ENCODE measurements at places on chromosomes 5 and 9. TPM values are rescaled to one million over a fixed set of nuclear protein-coding genes. Genes with fewer than 3 reads are reported as not detected.

DNA sequence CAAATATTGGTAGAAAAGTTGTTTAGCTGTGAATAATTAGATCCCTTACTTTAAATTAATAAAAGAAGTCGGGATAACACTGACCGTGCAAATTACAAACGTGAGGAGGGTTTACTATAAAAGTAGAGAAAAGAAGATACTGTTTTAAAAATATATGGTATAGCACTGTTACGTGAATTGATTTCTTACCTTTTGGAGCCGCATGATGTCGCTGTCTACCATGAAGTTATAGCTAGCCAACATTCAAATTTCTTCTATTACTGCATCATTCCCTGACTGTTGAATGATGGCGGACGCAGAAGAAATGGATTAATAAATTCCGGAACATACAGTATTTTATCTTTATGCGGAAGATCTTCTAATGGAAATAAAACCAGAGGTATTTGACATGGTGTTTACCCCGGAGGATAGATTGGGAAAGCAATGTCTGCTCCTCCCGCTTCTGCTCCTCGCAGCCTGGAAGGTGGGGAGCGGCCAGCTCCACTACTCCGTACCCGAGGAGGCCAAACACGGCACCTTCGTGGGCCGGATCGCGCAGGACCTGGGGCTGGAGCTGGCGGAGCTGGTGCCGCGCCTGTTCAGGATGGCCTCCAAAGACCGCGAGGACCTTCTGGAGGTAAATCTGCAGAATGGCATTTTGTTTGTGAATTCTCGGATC is at the start of gene PCDHA6:
PCDHA6 (plus strand) TSS at position 257 of the 658 bp plus-strand sequence; CDS start at position 389, 132 bp downstream.
- no peaks in the 10 kb centered on the region for H3K4me1 ChIP-seq
- H3K4me3 ChIP-seq, result no peak within 1 kb of the TSS
- DNase-seq, result no peak
- no peaks in the 10 kb centered on the region for H3K27me3 ChIP-seq
- no peak within 1 kb of the TSS for H3K27ac ChIP-seq

The PCDHA10 gene
- total RNA-seq, result 0.34 TPM

DNA sequence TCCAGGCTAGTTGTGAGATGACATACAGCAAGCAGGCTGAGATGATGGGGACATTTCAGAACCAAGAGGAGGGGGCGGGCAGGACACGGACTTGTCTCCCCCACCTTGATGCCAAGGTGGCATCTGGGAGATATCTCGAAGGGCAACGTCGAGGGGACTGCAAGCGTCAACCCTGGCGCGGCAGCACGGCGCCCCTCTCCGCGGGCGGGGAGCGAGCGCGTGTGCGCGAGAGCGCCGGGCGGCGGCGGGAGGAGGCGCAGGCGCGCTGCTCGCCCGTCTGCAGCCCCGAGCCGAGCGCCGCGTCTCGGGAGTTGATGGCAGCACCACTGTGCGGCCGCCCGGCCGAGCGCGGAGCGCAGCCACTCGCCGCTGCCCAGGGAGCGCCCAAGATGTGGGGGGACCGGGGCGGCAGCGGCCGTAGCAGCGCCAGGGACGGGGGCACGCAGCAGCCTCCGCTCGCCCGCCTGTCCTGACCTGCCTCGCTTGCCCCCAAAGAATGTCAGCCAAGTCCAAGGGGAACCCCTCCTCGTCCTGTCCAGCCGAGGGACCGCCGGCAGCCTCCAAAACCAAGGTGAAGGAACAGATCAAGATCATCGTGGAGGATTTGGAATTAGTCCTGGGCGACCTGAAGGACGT is at the start of gene PRR16:
PRR16 (plus strand) TSS at position 310 of the 636 bp plus-strand sequence.
- H3K4me3 ChIP-seq, result peak within 1 kb of the TSS; percentile 42
- peak; percentile 85 for DNase-seq
- no peaks in the 10 kb centered on the region for H3K36me3 ChIP-seq
- H3K27me3 ChIP-seq, result peaks cover 14% of the 10 kb centered on the region

The MAP1B gene
- 16.8 TPM for total RNA-seq

DNA sequence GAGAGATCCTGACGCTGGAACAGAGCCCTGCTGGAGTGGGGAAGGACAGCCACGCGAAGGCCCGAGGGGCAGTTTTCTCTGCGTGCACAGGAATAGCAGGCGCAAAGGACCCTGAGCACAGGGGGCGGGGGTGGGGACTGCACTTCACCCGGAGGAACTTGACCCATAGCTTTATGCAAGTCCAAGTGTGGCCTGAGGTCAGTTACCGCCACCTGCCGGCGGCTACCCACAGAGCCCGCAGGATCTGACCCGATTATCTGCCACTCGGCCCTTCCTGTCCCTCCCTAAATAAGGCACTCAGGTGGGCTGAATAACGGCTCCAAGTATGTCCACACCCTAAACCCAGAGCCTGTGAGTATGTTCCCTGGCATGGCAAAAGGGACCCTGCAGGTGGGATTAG is 65.4 kb upstream of the FCN1 start:
- H3K27me3 ChIP-seq, result no peaks in the 10 kb centered on the region
- H3K4me3 ChIP-seq, result no peak overlapping the region
- peak; percentile 89 for DNase-seq
- H3K27ac ChIP-seq, result no peak overlapping the region
- no peaks in the 10 kb centered on the region for H3K36me3 ChIP-seq

DNA sequence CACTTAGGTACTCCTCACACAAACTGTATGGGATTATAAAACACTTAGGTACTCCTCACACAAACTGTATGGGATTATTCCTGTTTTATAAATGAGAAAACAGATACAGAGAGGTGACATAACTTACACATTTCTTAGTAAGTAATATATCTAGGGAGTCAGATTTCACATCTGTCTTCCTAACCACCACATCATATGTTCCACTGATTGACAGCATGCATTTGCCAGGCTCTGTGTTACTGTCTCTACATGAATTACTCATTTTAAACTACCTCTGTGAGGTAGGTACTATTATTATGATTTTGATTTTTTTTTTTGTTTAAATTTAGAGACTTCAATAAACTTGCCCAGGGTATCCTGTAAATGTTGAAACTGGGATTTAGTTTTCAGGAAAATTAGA is 232.7 kb downstream of the CCDC171 start:
- no peak overlapping the region for H3K4me3 ChIP-seq
- no peak for DNase-seq
- H3K27me3 ChIP-seq, result no peaks in the 10 kb centered on the region
- no peaks in the 10 kb centered on the region for H3K4me1 ChIP-seq
- no peak overlapping the region for H3K27ac ChIP-seq

DNA sequence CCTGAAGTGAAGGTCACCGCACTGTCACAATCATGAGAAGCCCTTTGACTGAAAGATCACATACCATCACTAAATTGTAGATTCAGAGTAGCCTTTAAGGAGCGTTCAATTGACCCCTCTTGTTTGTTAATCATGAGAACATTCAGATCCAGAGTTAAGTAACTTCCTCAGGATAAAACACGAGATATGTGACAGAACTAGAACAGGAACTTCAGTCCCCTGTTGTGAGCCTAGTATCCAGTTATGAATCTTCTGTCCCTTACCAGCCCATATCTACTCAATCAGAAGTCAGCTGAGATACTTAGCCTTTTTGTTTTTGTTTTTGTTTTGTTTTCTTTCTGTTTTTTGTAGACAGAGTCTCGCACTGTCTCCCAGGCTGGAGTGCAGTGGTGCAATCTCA is 547.3 kb downstream of the DTWD2 start:
- no peaks in the 10 kb centered on the region for H3K4me1 ChIP-seq
- no peak overlapping the region for H3K27ac ChIP-seq
- H3K27me3 ChIP-seq, result no peaks in the 10 kb centered on the region
- no peaks in the 10 kb centered on the region for H3K36me3 ChIP-seq

The DENND1A gene
- 49.4 TPM for total RNA-seq

The MSANTD3 gene
- 11.9 TPM for total RNA-seq

DNA sequence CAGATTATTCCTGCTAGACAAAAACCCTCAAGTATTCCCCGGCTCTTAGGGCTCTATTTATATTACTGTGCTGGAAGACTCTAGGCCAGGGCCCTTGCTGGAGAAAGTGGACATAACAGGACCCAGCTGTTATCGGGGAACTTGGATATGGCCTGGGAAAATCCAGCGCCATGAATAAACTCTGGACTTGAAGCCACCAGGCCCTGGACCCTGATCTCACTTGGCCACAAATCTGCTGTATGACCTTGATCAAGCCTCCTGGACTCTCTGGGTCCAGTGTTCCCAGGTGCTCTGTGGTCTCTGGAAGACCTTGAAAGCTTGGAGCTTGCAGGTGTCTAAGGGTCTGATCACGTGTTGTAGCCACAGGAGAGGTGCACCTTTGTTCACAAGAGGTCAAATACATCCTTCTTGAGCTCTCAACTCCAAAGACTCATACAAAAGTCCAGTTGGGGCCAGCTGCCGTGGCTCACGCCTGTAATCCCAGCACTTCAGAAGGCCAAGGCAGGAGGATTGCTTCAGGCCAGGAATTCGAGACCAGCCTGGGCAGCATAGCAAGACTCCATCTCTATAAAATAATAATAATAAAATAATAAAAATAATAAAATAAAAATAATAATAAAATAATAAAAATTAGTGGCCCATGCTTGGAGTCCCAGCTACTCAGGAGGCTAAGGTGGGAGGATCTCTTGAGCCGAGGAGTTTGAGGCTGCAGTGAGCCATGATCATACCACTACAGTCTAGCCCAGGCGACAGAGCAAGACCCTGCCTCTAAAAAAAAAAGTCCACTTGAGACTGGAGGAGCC is 26.5 kb downstream of the COL27A1 start:
- peak overlapping the region; percentile 55 for H3K27ac ChIP-seq
- peak; percentile 37 for DNase-seq
- no peaks in the 10 kb centered on the region for H3K27me3 ChIP-seq
- no peaks in the 10 kb centered on the region for H3K36me3 ChIP-seq
- H3K4me3 ChIP-seq, result no peak overlapping the region

The CARTPT gene
- not detected for total RNA-seq

The HTR1A gene
- total RNA-seq, result not detected

DNA sequence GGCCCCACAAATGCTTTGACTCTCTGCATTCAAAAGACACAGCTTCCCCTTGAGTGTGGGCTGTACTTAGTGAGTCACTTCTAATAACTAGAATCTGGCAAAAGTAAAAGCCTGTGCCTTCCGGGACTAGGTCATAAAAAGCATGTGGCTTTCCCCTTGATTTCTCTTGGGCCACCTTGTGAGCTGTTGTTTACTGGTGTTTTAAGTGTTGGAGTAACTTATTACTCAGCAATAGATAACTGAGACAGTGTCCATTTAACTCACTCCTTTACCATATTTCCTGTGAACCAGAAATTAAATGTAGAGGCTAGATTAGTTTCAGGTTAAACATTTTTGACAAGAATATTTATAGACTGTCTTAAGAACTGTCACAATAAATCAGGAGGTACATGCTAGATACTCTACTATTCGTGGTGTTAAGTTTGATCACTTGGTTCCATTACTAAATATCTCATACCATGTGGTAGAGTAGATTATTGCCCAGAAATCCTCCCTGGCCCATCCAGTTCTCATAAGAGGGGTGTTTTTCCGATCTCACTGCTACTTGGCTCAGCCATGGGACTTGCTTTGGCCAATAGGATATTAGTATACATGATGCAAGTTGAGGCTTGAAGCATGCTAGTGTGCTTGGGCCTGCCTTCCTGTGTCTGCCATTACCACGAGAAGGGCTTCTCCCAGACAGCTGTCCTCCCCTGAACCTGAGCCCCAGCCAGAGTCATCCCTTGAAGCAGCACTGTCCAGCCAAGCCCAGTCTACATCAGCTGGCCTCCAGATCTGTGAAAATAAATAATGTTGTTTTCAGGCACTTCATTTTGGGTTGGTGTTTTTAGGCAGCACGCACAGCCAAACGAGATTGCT is 10.4 kb upstream of the CMBL start:
- no peak overlapping the region for H3K27ac ChIP-seq
- H3K27me3 ChIP-seq, result no peaks in the 10 kb centered on the region
- H3K4me1 ChIP-seq, result no peaks in the 10 kb centered on the region
- no peak overlapping the region for H3K4me3 ChIP-seq
- no peak for DNase-seq
- H3K36me3 ChIP-seq, result no peaks in the 10 kb centered on the region

GRCh38 chr9:122320413-122320881 is 50.4 kb upstream of the PTGS1 start:
- no peak overlapping the region for H3K4me3 ChIP-seq
- H3K27ac ChIP-seq, result no peak overlapping the region
- DNase-seq, result no peak
- H3K4me1 ChIP-seq, result no peaks in the 10 kb centered on the region
- no peaks in the 10 kb centered on the region for H3K27me3 ChIP-seq

DNA sequence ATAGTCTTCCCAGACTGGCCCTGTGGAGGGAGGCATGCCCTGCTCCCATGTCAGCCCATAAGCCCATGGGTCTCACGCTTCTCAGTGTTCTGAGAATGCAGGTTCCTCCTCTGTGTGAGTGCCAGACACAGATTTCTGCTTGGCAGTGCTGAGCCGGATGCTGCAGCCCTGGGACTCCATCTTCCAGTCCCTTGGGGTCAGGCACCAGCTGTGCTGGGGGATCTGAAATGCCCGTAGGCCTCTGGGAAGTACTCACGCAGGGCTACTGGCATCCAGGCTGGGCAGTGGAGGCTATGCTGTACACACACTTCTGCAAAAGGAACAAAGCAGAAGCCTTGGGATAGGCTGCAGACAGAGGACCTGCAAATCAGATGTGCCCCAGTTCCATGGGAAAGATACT is 1944.6 kb downstream of the EFNA5 start:
- H3K4me1 ChIP-seq, result no peaks in the 10 kb centered on the region
- no peak overlapping the region for H3K27ac ChIP-seq
- H3K36me3 ChIP-seq, result no peaks in the 10 kb centered on the region
- no peaks in the 10 kb centered on the region for H3K27me3 ChIP-seq
- DNase-seq, result no peak

DNA sequence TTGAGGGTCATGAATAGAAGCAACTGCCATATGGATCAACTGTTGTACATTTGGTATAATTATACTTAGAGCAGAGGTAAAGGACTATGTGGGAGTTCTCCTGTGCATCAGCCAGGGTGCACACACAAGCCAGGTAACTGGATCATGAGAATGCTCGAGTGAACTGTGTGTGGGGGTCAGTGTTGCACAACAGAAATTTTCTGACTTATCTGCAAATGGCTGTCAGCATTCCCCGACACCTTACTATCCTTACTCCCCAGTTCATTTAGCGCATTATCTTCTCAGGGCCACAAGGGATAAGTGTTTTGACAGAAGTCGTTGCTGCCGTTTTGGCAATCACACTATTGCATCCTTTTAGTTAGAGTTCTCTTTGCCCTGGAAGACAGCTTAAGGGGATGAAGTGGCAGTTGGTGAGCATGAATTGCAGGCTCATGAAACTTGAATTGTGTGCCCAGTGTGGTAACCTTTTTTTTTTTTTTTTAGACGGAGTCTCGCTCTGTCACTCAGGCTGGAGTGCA is 1.7 kb downstream of the CANX start:
- H3K27ac ChIP-seq, result peak overlapping the region; percentile 98
- no peak for DNase-seq
- no peaks in the 10 kb centered on the region for H3K27me3 ChIP-seq
- H3K36me3 ChIP-seq, result no peaks in the 10 kb centered on the region
- peak overlapping the region; percentile 79 for H3K4me3 ChIP-seq

GRCh38 chr5:103264508-103264907 is 5.9 kb downstream of the MACIR start:
- no peak overlapping the region for H3K27ac ChIP-seq
- no peak overlapping the region for H3K4me3 ChIP-seq
- no peak for DNase-seq
- no peaks in the 10 kb centered on the region for H3K36me3 ChIP-seq

- no peak overlapping the region for H3K4me3 ChIP-seq
- H3K27ac ChIP-seq, result no peak overlapping the region
- H3K27me3 ChIP-seq, result peaks cover 11% of the 10 kb centered on the region
- H3K4me1 ChIP-seq, result no peaks in the 10 kb centered on the region
- H3K36me3 ChIP-seq, result no peaks in the 10 kb centered on the region
- no peak for DNase-seq
Measured at GRCh38 chr9:126745574-126746411, 59.0 kb upstream of the ZBTB43 start.
